ENCODE measurements at places on chromosomes 5 and 9.
A peak's percentile ranks its signal among the peaks of the same experiment; 100 is the strongest.

DNA sequence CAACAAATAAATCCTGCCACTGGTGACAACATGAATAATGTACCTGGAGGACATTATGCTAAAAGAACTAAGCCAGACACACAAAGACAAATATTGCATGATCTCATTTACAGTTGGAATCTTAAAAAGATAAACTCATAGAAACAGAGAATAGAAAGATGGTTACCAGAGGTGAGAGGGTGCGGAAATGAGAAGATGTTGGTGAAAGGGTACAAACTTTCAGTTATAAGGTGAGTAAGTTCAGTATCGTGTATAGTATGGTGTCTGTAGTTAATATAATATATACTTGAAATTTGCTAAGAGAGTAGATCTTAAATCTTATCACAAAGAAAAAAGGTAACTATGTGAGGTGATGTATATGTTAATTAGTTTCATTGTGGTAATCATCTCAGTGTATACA is 63.3 kb downstream of the PRRC1 start:
- no peak for DNase-seq

GRCh38 chr9:127349483-127350113 is 47.4 kb upstream of the SLC2A8 start:
- no peak for DNase-seq

DNA sequence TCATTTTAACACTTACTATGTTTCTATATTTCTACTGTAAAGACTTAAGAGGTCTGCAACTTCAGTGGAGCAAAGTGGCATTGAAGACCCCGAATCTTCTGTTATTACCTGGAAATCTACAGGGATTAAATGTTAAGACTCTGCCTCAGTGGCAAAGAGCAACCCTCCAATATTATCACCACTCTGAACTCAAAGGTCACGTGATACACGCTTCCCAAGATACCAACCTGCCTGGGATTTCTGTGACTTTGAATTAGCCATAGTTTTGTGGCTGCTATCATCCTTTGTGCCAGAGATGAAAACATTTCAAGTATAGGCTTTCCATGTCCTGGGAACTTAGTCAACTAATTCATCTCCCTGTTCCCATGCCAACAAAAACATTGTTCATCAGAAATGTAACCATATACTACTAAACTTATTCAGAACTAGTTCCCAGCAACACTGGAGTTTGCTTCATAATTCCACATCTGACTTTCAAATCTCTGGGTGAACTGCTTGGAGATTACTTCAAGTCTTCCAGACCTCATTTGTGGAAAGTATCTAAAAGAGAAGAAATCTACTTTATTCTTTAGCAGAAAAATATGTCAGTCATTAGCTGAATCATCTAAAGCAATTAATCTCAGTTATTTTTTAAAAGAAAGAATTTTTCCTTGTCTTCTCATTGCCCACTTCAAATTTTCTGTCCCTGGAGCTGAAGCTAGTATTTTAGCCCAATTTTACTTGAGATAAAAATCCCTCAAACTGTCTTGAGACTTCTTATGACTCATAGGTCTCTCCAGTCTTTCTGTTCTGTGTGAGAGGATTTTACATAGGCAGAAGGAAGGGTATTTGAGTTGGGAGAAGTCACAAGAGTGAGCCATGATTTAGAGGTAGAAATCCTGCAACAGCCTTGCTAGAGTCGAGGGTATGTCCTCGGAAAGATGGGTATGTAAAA is 83.0 kb downstream of the ZNF462 start:
- DNase-seq: peak; percentile 90

- no peak for DNase-seq
Measured at GRCh38 chr5:148457183-148457620, 73.4 kb downstream of the FBXO38 start.

- no peak for DNase-seq
Measured at GRCh38 chr5:139751236-139751635, 44.4 kb upstream of the PSD2 start.

DNA sequence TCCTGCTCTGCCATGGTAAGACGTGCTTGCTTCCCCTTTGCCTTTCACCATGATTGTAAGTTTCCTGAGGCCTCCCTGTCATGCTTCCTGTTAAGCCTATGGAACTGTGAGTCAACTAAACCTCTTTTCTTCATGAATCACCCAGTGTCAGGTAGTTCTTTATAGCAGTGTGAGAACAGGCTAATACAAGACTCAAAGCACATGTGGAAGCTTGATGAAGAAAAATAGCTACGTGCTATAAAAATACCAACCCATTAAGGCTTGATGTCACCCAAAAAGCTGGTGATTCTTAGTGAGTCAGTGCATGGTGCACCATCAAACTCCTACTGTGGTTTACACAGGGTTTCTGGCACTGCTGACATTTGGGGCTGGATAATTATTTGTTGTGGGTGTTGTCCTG is 332.2 kb downstream of the TMEM167A start:
- no peak for DNase-seq

GRCh38 chr5:171599957-171600612 is 180.6 kb downstream of the FGF18 start:
- DNase-seq: no peak

DNA sequence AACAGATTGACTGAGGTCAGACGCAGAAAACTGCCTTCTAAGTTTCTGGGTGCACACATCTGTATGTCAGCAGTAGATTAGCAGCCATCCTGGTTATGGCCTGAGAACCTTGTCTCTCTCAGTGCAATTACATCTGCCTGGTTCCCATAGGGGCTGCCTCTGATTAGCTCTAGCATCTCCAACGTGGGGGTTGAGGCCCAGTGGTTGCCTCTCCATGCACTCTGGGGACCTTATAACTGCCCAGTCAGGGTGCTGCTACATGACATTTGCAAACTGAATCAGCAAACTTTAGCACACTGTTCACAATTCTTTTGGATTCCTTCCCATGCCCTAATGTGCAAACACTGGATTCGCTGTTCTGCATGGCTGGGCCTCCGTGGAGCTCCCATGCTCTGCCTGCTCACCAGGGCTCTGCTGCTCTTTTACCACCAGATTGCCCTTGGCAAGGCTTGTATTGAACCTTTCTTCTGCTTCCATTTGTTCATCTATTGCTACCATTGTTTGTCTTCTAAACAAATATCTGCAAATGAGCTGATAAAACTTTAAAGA is 36.2 kb downstream of the SNX18 start:
- DNase-seq: no peak

DNA sequence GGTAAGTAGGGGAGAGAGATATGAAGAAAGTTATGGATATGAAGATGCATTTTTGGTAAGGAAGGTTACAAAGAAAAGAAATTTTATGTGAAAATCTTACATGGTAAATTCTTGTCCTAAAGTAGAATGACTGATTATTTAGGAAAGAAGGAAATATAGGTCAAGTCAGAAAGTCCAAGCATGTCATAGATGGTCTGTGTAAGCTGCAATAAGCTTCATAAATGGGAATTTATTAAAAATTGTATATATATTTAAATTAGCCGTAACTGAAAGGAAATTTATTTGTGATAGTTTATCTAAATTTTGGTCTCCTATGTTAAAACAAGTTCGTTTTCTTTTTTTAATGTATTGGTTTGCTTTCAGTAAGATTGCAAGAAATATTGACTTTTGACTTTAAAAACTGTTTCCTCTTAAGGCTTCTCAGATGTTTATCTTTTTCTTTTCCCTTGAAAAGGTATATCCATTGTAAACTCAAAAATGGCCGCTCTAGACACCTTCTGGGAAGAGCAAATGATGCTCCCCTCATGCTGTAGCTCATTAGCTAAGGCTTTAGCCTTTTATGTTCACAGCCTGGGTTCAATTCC is 46.8 kb upstream of the HAPLN1 start:
- no peak for DNase-seq

DNA sequence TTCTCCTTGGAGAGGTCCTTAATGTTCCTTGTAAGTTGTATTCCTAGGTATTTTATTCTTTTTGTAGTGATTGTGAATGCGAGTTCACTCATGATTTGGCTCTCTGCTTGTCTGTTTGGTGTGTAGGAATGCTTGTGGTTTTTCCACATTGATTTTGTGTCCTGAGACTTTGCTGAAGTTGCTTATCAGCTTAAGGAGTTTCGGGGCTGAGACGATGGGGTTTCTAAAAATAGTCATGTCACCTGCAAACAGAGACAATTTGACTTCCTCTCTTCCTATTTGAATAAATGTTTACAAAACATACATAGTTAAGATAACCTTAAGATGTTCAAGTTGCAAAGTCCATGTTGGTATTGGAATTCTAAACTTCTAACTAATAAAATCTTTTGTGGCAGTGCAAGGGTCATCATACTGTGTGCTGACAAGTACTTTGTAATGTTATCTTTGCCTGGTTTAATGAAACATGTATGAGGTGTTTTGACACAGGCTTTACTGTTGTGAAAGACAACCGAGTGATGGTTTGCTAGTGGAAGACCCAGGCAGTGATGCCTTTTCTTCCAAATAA is 286.2 kb downstream of the MRPS30 start:
- no peak for DNase-seq

GRCh38 chr5:73027816-73028215 is 72.0 kb downstream of the FCHO2 start:
- no peak for DNase-seq

GRCh38 chr5:40441733-40442132 is 238.0 kb upstream of the PTGER4 start:
- no peak for DNase-seq

- no peak for DNase-seq
Measured at GRCh38 chr5:10645146-10645545, 81.3 kb downstream of the ANKRD33B start.

DNA sequence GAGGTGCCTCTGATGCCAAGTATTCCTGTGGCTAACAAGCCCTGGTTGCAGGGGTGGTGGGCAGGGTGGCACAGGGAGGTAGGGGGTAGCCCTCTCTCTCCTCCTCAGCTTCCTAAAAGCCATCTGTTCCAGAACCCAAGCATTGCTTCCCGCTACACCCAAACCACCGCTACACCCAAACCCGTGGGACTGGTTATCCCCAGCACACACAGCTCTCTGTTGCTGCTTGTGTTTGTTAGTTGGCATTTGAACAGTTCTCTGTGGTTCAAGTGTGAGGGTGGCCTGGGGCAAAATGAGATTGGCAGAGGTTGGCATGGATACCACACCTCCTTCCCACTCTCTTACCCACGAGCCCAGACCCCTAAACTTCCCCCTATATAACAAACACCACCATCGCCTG is 40.4 kb downstream of the SPARC start:
- DNase-seq: no peak

DNA sequence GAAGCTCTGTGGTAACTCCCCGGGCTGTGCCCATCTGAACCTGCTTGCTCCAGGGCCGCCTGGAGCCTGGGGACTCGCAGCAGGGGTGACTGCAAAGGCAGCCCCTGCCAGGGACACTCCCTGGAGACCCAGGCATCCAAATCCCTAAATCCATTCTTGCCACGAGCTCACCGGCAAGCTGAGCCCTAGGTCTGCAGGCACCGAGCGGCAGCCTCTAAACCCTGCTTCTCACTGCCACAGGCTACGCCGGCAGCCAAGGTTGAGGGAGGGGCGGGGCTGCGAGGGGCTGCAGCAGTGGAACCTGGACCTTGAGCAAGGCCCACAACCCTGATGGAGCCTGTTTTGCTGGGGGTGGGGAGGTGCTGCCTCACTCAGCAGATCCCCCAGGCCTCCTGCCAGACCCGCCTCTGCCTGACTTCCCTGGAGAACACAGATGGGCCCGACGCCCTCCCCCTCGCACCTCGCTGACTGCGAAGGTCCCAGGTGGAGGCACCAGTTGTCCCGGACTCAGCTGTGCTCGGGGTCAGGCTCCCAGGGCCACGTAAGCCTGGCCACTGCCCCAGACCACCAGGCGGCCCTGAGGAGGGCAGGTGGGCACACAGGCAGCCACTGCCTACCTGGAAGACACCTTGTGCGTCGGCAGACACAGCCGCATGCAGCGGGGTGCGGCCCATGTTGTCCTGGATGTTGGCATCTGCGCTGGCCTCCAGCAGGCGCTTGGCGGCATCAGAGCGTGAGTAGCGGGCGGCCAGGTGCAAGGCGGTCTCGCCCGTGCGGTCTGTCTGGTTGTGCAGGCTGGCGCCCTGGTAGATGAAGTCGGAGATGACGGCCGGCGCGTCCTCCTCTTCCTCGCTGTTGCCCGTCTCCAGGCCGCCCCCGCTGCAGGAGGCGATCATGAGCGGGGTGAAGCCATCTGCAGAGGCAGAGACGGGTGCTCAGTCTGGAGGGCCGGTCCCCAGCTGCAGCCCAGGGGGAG is 17.4 kb upstream of the SEC16A start:
- DNase-seq: no peak

GRCh38 chr5:6730407-6730806 is 17.2 kb downstream of the TENT4A start:
- no peak for DNase-seq

- no peak for DNase-seq
Measured at GRCh38 chr9:105114318-105114717, 130.1 kb upstream of the SLC44A1 start.

GRCh38 chr5:93782978-93783377 is 41.6 kb upstream of the POU5F2 start:
- DNase-seq: no peak
